Epithelial cell of proximal tubule (primary cell): ENCODE measurements at places on chromosomes 2 and 18.

DNA sequence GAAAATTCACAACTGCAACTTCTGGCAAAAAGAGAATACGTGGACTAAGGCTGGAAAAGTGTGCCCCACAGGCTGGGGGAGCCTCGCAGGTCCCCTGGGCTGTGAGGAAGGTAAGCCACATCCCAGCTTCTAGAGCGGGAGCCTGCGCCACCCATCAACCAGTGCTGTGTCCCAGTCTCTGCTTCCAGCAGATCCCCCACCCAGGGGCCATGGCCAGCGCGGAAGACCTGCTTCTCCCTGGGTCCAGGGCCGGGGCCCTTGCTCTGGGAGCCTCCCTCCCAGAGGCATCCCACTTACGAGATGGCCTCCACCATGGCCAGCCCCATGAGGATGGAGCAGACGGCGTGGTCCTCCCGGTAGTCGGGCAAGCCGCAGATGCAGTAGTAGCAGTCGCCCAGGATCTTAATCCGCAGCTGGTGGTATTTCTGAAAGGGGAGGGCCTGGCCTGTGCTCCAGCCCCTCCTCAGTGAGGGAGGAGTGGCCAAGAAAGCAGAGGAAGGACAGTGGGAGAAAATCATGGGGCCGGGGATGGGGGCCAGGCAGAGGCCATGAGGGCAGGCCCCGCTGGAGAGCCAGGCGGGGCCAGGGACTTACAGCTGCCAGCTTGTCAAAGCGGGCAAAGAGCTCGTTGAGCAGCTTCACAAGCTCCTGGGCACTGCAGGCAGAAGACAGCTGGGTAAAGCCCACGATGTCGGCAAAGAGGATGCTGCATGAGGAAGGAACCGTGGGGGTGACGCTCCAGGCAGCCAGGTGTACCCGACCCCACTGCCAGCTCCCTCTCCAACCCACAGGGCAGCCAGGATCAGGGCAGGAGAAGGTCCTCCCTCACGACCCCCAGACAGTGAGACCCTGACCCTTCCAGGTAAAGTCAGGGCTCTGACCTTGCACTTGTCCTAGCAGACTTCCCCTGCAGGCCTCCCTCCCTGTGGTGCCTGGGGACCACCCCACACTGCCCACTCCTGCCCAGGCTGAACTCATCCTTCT lies 48.0 kb downstream of the CENPO start:
- DNase-seq: no peak

- no peak for DNase-seq
Measured at GRCh38 chr2:179247318-179248023, 17.2 kb downstream of the SESTD1 start.

DNA sequence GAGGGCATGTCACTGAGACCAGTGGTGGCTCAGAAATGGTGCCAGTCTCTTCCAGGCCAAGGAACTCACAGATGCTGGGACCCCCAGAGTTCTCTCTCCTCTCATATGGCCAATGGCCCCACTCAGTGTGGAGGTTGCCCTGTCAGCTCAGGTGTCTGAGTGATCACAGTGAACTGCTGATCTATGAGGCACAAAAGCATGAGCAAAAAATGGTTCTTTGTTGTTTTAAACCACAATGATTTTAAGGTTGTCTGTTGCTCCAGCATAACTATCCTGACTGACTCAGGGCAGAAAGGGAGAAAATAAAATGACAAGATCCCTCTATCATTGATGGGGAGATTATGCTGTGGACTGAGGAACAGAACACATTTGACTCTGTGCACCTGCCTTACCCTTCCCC lies 57.8 kb downstream of the FBLN7 start:
- no peak for DNase-seq

GRCh38 chr2:162007447-162008040 lies 66.5 kb downstream of the DPP4 start:
- no peak for DNase-seq

- no peak for DNase-seq
Measured at GRCh38 chr18:1392865-1393734, 488.4 kb downstream of the ADCYAP1 start.

DNA sequence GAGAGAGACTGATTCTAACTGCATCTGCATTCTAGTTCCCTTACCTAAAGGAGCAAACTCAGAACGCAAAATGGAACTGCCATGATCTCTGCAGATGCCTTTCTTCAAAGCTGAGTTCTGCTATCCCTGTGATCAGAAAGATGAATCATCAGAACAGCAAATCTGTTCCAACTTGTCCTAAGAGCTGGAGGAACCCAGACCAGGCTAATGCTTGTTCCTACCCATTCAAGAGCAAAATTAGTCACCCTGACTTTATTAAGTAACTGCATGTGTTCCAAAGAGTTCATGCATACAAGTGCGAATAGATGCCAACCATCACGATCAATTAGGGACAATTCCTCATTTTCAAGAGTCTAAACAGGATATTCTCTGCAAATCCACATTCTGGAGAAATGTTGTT lies 46.5 kb downstream of the MBP start:
- DNase-seq: no peak

GRCh38 chr2:99861376-99861760 lies 281.0 kb downstream of the AFF3 start:
- DNase-seq: no peak

DNA sequence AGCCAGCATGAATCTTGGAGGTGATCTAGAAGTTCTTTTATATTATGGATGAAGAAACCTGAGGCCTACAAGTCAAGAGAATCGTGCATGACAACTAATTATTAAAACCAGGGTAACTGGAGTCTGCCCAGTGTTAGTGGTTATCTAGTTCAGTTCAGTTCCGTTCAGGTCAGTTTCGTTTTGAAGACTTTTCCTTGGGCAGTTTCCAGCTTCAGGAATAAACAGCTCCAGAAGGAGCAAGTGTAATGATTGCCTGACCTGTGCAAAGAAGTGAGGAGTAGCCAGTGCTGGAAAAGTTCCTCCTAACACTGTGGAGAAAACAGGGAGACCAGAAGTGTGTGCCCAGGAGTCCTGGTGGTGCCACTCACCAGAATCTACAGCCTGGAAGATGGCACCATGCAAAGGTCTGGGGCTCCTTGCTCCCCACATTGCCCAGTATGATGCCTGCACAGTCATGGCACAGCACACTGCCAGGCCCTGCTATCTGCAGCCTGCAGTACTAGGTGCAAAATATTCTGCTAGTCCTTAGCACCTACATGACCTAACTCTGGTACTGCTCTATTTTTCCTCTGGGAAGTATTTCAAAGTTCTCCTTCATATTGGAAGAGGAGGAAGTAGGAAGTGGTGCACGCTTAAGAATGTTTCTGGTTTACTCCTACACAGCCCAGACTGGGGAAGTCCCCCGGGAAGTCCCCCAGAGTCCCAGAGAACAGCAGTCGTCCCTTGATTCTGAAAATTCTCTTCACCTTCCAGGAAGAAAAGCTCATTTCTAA lies 65.8 kb downstream of the SUMO1 start:
- no peak for DNase-seq

GRCh38 chr2:41894563-41895333 lies 153.1 kb upstream of the PKDCC start:
- no peak for DNase-seq

DNA sequence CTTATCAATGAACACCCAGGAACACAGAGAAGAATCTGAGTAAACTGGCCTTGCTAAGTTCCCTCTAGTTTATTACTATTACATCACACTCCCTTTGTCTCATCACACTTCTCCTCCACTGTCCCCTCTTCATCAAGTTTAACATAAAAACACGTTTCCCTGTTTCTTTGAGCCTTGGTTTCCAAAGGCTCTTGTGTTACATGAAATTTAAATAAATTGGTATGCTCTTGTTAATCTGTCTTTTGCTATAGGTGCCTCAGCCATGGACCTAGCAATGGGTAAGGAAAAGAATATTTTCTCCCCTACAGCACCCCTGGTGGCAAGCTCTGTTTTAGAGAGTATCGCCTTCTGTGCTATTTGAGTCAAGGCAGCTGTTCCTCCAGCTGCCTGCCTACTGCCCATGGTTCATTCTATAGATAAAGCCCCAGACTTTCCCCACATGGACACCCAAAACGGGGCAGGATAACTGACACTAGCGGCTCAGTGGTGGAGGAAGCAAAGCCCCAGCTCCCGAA lies 31.8 kb downstream of the TGIF1 start:
- DNase-seq: no peak

GRCh38 chr2:111219285-111219684 lies 98.6 kb downstream of the BCL2L11 start:
- no peak for DNase-seq

DNA sequence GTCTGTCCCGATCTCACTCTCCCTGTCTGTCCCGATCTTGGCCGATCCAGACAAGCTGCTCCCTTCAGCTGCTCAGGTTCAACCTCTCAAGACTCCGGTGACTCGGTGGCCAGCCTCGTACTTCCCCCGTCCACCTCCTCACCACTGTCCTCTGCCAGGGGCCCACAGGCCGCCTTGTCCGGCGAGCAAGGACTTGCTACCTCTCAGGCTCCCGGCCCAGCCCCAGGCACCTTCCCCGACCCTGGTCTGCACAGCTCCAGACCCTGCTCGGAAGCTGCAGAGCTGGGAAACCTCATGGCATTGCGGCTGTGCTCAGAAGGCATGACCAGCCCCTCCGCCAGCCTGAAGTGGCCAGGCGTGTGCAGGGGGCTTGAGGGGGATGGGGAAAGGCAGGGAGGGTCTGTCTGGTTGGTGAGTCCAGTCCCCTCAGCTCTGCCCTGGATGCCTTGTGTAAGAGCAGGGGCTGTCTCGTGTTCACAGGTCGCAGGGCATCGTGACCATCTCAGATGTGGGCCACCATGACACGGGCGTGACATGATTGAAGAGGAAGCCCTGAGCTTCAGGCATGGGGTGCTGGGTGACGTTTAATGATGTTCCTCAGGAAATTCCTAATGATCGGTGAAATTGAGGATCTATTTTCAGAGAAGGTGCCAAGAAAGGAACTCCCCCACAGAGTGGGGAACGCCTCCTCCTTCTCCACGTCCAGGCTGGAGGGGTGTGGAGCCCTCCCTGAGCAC lies 121.2 kb upstream of the CTDP1 start:
- DNase-seq: no peak

GRCh38 chr18:79489899-79490625 lies 94.3 kb downstream of the NFATC1 start:
- no peak for DNase-seq

DNA sequence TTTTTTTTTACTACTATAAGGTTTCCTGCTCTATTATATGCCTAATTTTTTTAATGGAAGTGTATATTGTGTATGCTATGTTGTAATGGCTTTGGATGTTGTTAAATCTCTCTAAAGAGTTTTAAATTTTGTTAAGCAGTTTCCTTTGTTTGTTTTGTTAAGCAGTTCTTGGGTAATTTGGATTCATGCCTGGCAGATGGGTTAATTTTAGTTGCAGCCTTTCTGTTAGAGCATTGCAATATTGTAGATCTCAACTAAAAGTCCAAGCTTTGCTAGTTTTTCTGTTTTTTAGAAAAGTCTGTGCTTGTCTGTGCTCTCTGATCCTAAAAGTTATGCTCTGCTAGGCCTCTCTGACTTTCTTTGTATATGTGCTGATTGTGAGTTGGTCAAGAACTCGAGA lies 1229.0 kb upstream of the NRXN1 start:
- no peak for DNase-seq

DNA sequence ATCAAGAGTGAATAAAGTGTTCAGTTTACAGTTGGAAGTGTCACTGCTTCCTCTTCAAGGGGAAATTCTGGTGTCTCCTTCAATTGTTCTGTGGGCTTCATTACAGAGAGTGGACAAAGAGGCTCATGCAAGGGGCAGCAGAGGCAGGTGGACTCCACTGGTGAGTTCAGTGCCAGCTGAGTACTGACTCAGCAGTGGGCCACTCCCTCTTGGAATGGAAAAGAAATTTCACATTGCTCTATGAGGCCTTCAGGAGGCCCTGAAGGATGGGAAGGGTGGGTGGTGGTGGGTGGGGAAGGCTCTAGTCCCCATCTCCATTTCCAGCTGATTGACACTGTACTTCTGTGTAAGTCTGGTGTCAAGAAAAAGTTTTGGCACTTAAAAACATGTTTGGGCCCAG lies 66.4 kb downstream of the PRELID3A start:
- no peak for DNase-seq

- DNase-seq: no peak
Measured at GRCh38 chr2:14619441-14619840, 13.1 kb upstream of the LRATD1 start.

DNA sequence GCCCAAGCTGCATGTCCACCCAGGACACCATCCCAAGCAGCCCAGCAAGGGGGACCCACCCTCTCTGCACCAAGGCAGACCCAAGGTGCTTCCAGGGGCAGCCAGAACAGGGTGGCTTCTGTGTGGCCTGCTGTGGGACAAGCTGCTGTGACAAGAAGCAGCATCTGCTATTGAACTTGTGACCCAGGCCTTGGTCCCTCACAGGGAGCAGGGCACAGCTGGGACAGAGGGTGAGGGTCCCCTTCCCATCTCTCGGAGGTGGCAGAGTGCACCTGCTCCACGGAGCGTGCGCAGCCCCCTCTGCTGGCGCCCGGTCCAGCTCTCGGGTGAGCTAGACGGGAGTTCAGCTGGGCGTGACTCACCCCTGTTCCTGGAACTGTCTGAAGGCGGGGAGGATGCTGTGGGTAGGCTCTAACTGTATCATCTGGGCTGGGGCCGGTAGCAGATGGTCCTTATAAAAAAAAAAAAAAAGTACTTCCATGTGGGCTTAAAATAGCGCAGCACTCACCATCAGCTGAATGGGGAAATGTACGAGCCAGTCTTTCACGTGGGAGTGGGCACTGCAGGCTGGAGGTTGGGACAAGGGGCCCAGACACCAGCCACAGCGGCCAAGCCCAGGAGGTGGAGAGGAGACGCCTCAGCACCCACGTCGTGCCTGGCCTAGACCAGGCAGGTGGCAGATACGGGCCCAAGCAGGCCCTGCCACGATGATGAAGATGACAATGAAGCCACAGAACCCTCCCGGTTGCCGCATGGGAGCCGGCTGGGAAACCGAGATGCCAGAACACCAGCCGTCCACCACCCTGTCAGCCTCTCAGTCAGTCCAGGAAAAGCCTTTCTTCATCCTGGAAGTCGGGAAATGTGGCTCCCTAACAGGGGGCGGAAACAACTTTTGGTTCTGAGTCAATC lies 136.8 kb upstream of the ID2 start:
- DNase-seq: no peak

DNA sequence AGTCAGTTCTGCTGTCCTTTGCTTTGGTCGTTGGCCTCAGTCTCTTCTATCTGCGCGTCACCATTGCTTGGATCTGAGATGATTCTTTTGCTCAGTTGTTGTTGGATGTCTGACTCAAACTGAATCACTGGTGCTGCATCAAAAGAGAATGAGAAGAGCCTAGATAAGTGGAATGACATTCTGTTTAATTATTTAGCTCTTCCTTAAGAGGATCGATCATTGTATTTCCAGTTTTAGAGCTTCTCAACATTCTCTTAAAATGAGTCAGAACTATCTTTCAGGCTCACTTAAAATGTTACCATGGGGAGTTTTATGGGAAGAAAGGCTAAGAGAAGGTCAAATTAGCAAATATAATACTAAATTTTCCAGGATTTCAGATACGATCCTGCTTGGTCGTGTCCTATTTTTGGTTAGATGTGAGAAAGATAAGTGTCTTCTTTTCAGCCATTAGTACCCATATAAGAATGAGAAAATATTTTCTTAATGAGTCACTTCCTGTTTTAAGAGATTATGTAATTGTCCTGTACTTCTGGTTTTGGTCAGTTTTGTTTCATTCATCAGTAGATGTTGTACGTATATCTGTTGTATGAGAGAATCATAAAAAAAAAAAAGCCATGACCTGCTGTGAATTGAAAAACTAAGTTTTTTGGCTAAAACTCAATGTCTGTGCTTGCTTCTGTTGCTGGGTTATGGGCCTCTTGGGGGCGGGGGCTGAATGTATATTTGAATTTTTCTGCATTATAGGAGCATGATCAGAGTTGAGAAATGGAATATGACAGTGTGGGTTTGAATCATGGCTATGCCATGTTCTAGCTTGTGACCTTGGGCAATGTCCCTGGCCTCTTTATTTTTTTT lies 31.6 kb upstream of the CASP10 start:
- DNase-seq: peak; percentile 91
